ENCODE measurements at places on chromosomes 7 and 10. TPM values are rescaled to one million over a fixed set of nuclear protein-coding genes. Genes with fewer than 3 reads are reported as not detected.

DNA sequence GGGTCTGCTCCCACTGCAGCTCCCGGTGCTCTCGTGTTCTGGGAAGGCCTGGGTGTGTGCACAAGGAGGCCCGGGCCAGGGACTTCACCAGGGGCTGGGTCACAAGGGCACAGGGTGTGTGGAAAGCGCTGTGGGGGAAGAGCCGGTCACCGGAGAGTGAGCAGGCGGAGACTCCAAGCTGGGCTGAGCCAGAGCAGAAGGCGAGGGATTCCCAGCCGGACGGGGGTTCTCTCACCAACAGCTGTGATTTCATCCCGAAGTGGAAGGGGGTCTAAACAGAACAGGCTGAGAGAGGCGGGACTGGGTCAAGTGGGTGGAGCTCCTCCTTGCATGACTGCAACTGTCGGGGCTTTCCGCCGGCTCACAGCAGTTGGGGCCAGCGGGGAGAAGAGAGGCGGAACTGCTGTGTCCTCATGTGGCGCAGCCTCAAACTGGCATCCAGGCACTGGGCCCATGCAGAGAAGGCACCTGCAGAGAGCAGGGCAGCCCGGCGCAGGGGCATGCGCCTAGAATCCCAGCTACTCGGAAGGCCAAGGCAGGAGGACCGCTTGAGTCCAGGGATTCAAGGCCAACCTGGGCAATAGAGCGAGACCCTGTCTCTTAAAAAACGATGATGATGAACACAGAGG is 7.6 kb upstream of the ORAI2 start:
- H3K27ac ChIP-seq = no peak overlapping the region
- H3K4me1 ChIP-seq = no peaks in the 10 kb centered on the region
- no peak for DNase-seq
- no peaks in the 10 kb centered on the region for H3K36me3 ChIP-seq

The PTPN12 gene
- total RNA-seq = 63.6 TPM

- H3K4me3 ChIP-seq = no peak overlapping the region
- DNase-seq = no peak
- H3K36me3 ChIP-seq = no peaks in the 10 kb centered on the region
- no peaks in the 10 kb centered on the region for H3K4me1 ChIP-seq
- no peak overlapping the region for H3K27ac ChIP-seq
Measured at GRCh38 chr7:70487428-70487827, 644.5 kb upstream of the GALNT17 start.

The UNCX gene
- not detected for total RNA-seq

DNA sequence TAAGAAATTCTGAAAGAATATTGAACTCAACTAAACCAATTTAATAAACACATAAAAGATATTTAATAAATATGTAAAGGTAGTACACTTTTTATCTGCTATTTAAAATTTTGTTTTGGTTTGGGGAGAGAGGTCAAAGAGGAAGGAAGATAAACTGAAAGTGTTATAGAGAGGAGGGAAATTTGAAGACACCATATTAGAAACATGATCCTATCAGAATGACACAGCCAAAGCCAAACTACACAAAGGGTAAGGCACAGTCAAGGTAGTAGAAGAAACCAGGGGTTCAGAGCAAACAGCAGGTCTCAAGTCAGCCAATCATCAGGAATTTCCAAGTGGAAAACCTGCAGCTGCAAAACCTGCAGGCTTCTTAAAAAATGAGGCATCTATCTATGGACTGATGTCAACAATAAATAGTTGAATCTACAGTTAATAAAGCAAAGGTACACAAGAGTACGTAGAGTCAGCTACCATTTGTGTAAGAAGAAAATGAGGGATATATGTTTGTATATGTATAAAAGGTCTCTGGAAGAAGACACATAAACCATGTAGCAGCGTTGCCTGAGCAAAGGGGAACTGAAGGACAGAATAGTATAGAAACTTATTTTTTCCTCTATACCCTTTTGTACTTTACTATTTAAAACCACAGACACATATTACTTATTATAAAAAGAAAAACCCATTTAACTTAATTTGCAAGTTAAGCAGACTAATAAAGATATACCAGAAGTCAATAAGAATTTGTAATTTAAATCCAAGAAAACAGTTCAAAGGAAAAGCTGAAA is 10.0 kb downstream of the ZNF800 start:
- no peaks in the 10 kb centered on the region for H3K36me3 ChIP-seq
- no peak overlapping the region for H3K27ac ChIP-seq
- H3K27me3 ChIP-seq = no peaks in the 10 kb centered on the region
- H3K4me3 ChIP-seq = no peak overlapping the region
- no peak for DNase-seq
- H3K4me1 ChIP-seq = no peaks in the 10 kb centered on the region

The PNLIPRP3 gene
- 0.14 TPM for total RNA-seq

- no peaks in the 10 kb centered on the region for H3K4me1 ChIP-seq
- H3K27me3 ChIP-seq = no peaks in the 10 kb centered on the region
- no peak overlapping the region for H3K27ac ChIP-seq
- DNase-seq = no peak
- no peaks in the 10 kb centered on the region for H3K36me3 ChIP-seq
Measured at GRCh38 chr10:48279081-48279751, 4.7 kb upstream of the FRMPD2 start.

GRCh38 chr10:77405771-77406241 is 231.8 kb downstream of the KCNMA1 start:
- no peaks in the 10 kb centered on the region for H3K27me3 ChIP-seq
- no peak overlapping the region for H3K4me3 ChIP-seq
- no peaks in the 10 kb centered on the region for H3K4me1 ChIP-seq

- peak; percentile 33 for DNase-seq
- H3K27ac ChIP-seq = no peak overlapping the region
- H3K27me3 ChIP-seq = no peaks in the 10 kb centered on the region
- no peaks in the 10 kb centered on the region for H3K4me1 ChIP-seq
- H3K4me3 ChIP-seq = no peak overlapping the region
Measured at GRCh38 chr10:18214691-18215563, 74.7 kb downstream of the CACNB2 start.

DNA sequence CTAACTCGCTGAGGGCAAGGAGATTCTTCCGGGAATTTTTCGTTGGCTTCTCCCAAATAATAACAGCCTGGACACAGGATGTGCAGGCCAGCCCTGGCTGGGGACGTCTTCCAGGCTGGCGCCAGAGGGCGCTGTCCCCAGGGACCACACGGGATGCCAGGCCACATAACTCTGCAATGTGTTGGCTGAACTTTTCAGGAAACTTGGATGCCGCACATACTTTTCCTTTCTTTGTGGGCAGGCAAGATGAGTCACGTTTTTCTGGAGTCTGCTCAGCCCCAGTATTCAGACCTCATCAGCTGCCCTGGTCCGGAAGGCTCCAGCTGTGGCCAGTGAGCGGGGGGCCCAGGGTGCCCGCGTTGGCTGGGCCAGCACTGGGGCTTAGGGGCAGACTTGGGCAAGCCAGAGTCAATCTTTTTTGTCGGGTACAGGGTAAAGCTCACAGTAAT is 122.7 kb downstream of the PRKAG2 start:
- no peaks in the 10 kb centered on the region for H3K27me3 ChIP-seq
- H3K4me3 ChIP-seq = no peak overlapping the region
- no peaks in the 10 kb centered on the region for H3K36me3 ChIP-seq
- H3K4me1 ChIP-seq = peaks cover 11% of the 10 kb centered on the region
- peak overlapping the region; percentile 85 for H3K27ac ChIP-seq

The SLC26A4 gene
- 3.4 TPM for total RNA-seq

The SORCS1 gene
- 0.23 TPM for total RNA-seq

The NEBL gene
- 29.0 TPM for total RNA-seq

The KCNH2 gene
- total RNA-seq = 184 TPM

DNA sequence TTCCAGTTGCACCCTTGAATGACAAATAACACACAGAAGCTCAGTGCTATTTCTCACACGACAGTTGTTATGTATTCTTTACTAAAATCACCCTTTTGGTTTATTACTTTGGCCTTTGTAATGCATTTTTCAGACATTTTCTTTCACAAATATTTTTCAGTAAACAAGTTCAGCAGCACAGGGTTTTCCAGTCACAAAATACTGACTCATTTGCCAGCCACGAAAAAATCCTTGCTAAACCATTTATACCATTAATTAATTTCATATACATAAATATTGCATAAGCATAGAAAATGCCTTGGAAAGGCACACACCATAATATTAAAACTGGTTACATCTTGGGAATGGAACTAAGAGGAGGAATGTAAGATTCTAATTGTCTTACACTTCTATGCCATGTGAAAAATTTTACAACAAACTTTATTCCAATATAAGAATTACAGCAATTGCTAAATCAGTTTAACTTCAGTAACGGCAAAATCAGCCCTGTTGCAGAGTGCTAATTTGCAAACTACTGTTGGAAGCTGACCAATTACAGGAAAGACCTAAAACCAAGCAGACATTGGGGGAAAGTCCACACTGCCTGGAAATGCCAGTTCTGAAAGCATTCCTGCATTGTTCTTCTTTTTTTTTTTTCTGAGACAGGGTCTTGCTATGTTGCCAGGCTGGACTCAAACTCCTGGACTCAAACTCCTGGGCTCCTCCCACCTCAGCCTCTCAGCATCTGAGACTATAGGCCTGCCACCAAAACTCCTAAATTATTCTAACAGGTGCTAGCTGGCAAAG is 31.6 kb upstream of the PBLD start:
- H3K4me3 ChIP-seq = no peak overlapping the region
- no peaks in the 10 kb centered on the region for H3K4me1 ChIP-seq
- no peak for DNase-seq
- H3K36me3 ChIP-seq = no peaks in the 10 kb centered on the region

- peaks cover 12% of the 10 kb centered on the region for H3K4me1 ChIP-seq
- H3K27ac ChIP-seq = peak overlapping the region; percentile 98
- DNase-seq = peak; percentile 89
- H3K4me3 ChIP-seq = peak overlapping the region; percentile 8
Measured at GRCh38 chr10:119654540-119654939, 3.4 kb downstream of the BAG3 start.

The ICA1 gene
- 49.1 TPM for total RNA-seq

The FAM241B gene
- 6.8 TPM for total RNA-seq

DNA sequence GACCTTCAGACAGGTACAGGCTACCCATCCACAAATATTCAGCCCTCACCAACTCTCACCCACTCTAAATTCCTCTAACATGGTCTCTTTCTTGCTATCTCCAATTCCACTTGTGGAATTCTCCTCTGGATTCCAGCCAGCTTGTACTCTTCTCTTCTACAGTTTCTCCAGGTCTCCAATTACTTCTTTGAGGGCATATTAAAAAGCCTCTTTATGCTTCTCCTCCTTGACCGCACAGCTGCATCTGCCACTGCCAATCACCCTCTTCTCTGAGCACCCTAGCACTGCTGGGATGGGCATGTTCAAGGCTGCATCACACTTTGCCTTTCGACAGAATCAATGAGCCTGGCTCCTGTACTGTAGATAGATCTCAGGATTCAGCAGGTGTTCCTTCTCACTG is 101.5 kb upstream of the ANKRD1 start:
- no peaks in the 10 kb centered on the region for H3K36me3 ChIP-seq
- H3K27ac ChIP-seq = no peak overlapping the region
- no peaks in the 10 kb centered on the region for H3K27me3 ChIP-seq

GRCh38 chr7:100430493-100431285 is 1.1 kb downstream of the MEPCE start:
- peak overlapping the region; percentile 100 for H3K27ac ChIP-seq
- peaks cover 7% of the 10 kb centered on the region for H3K36me3 ChIP-seq
- DNase-seq = no peak
- peaks cover 29% of the 10 kb centered on the region for H3K4me1 ChIP-seq
- H3K27me3 ChIP-seq = no peaks in the 10 kb centered on the region
- peak overlapping the region; percentile 73 for H3K4me3 ChIP-seq

The ATP6V0A4 gene
- total RNA-seq = 1.2 TPM

- H3K27ac ChIP-seq = peak within 1 kb of the TSS; percentile 98
- no peaks in the 10 kb centered on the region for H3K27me3 ChIP-seq
- H3K36me3 ChIP-seq = no peaks in the 10 kb centered on the region
- peaks cover 9% of the 10 kb centered on the region for H3K4me1 ChIP-seq
Measured at GRCh38 chr10:68332259-68333057, at the start of gene PBLD. PBLD (minus strand) TSS chr10:68332928; CDS start chr10:68306844, 26,084 bp downstream.

DNA sequence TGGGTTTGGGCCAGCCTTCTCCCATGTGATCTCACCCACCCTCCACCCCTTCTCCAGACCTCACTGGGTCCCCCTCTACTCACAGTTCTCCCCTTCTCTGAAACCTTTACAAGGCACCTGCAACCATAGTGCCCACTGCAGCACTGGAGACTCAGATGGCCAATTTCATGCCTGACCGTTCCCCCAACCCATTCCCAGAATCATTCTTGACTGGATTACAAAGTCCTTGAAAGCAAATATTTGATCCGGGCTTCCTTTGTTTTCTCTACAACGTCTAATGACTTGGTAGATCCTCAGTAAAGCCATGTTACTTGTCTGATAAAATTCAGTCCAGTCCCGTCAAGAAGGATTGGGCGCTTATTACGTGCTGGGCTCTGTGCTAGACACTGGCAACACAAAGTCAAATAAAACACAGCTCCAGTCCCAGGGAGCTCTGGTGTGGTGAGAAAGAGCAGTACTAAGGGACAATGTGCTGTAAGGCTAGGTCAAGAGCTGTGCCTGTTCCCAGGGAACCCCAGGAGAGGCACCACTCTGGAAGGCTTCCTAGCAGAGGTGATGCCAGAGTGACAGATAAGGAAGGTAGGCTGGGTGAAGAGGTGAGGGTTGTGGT is 36.5 kb downstream of the SH3PXD2A start:
- no peaks in the 10 kb centered on the region for H3K27me3 ChIP-seq
- no peak overlapping the region for H3K27ac ChIP-seq
- H3K4me3 ChIP-seq = no peak overlapping the region

GRCh38 chr7:47576031-47576865 is 5.7 kb downstream of the TNS3 start:
- H3K36me3 ChIP-seq = no peaks in the 10 kb centered on the region
- no peaks in the 10 kb centered on the region for H3K27me3 ChIP-seq
- peak overlapping the region; percentile 63 for H3K27ac ChIP-seq
- peaks cover 5% of the 10 kb centered on the region for H3K4me1 ChIP-seq
- DNase-seq = peak; percentile 60

DNA sequence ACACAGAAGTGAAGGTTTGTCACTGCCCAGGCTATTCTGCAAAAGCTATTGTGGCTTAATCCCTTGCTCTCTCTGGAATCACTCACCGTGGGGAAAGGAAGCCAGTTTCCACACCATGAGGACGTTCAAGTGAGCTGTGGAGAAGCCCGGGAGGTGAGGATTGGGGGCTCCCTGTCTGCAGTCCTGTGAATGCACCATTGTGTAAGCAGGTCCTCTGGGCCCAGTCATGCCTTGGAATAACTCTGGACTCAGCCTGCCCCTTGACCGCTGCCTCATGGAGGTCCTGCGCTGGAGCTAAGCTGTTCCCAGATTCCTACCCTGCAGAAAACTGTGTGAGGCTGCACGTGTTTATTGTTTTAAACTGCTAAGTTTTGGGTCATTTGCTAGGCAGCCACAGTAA is 33.5 kb downstream of the LYZL2 start:
- no peak for DNase-seq
- no peaks in the 10 kb centered on the region for H3K4me1 ChIP-seq
- H3K27me3 ChIP-seq = no peaks in the 10 kb centered on the region
- no peaks in the 10 kb centered on the region for H3K36me3 ChIP-seq
- no peak overlapping the region for H3K27ac ChIP-seq

The UTF1 gene
- not detected for total RNA-seq

The GUSB gene
- 35.9 TPM for total RNA-seq

The SLC18A3 gene
- not detected for total RNA-seq

Data from prostate gland (tissue), 2 donors.